Activated CD8-positive, alpha-beta memory T cell treated with anti-CD3 and anti-CD28 coated beads for 1 hour (primary cell): ENCODE measurements at places on chromosomes 3 and 15.

DNA sequence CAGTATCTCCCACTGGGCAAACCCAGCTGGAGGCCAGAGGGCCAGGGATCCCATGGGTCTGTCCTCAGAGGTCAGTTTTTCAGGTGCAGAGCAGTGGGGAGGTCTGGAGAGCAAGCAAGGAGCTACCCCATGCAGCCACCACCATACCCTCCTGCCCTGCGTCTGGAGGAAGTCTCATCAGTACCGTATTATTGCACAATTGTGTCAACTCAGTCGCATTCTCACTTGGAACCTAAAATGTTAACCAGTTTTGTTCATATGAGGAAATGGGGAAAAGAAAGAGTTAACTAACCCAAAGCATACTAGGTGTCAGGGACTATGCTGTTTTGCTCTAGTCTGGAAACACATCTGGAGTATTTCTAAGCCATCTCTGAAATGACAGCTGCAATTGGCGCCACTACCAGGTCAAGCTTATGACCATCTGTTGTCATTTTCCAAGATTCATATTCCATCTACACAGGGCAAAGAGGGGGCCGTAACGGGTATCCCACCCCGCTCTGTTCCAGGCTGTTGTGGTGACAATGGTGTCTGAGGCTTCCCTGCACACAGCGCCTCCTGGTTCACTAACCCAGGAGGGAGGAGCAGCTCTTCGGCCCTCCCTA is 16.9 kb upstream of the APBA2 start:
- DNase-seq, result no peak

- no peak for DNase-seq
Measured at GRCh38 chr15:53034767-53035245, 244.7 kb upstream of the ONECUT1 start.

DNA sequence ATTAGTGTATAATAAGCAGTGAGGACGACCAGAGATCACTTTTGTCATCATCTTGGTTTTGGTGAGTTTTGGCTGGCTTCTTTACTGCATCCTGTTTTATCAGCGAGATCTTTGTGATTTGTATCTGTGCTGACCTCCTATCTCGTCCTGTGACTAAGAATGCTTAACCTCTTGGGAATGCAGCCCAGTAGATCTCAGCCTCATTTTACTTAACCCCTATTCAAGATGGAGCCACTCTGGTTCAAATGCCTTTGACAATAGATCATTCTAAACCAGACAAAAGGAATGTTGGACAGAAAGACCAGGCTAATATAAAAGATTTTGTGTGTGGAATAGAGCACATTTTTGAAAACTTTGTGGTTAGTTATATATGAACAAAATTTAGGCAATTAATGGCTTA is 618.5 kb upstream of the BCHE start:
- DNase-seq, result no peak

GRCh38 chr3:42702066-42702951 is at the start of gene HHATL:
Gene HHATL (minus strand): TSS chr3:42702798. CDS start chr3:42700826, 1,972 bp downstream.
- no peak for DNase-seq

GRCh38 chr15:101539930-101540329 is 50.4 kb upstream of the PCSK6 start:
- no peak for DNase-seq

- no peak for DNase-seq
Measured at GRCh38 chr3:177300039-177300833, 103.0 kb upstream of the TBL1XR1 start.

GRCh38 chr15:72176743-72177142 is 20.8 kb downstream of the GRAMD2A start:
- no peak for DNase-seq

- DNase-seq, result no peak
Measured at GRCh38 chr3:71490692-71491091, 92.8 kb downstream of the FOXP1 start.

DNA sequence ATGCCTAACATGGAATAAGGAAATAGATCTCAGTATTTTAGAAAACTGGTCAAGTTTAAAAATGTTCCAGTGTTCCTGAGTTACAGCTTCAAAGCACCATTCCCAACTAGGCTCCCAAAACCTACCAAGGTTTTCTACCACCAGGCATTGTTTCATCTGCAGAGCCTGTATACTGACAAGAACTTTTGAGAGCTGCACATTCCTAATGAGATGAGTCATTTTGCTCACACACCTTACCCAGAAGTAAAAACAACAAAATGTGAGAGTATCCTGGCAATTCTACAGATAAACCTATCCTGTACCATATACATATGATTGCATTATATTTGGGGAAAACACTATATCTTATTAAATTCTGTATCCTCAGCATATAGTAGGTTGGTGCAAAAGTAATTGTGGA is 90.7 kb downstream of the ATP8B4 start:
- no peak for DNase-seq

GRCh38 chr3:129196601-129197000 is 12.9 kb upstream of the CNBP start:
- no peak for DNase-seq
